ENCODE measurements at places on chromosomes 2 and 18.

GRCh38 chr2:135997380-135997779, 12.0 kb upstream of the DARS1 start:
- DNase-seq: no peak

DNA sequence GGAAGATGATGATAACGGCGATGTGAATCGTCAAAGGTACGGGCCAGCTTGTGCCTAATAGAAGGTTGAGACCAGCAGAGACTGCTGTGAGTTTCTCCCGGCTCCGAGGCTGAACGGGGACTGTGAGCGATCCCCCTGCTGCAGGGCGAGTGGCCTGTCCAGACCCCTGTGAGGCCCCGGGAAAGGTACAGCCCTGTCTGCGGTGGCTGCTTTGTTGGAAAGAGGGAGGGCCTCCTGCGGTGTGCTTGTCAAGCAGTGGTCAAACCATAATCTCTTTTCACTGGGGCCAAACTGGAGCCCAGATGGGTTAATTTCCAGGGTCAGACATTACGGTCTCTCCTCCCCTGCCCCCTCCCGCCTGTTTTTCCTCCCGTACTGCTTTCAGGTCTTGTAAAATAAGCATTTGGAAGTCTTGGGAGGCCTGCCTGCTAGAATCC, 3.0 kb downstream of the FZD7 start:
- DNase-seq: no peak

DNA sequence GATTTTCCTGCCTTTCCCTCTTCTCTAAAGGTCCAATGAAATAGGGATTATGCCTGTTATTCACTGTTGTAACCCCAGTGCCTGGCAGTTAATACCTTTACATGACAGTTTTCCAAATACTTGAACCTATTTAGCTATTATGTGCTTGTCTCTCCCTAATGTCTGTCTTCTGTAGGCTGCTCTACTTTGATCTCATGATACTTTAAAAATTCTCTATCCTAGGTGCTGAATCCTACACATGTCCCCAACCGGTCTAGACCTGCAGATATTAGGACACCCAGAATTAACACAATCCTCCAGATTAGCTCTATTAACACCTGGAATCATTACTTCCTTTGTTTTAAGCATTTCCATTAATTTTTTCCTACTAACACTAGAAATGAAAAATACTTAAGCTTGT, 7.3 kb downstream of the CEBPZ start:
- no peak for DNase-seq

DNA sequence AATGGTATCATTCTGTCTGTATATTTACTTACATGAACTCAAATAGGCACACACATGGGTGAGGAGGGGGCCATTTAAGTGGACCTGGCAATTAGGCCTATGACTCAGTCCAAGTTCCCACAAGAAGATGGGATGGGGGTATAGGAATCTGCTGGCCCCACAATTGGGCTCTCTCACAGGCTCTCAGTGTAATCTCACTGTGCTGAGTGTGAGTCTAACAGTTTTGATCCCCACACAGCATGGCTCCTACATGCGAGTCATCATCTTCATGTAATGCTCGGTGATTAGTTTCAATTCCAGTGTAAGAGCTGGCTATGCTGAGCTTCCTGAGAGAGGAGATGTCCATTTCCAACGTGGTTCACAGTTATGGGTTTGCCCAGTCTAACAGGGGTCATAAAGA, 114.0 kb downstream of the GATA6 start:
- DNase-seq: no peak

GRCh38 chr18:32478807-32479206, 8.1 kb upstream of the GAREM1 start:
- DNase-seq: no peak

DNA sequence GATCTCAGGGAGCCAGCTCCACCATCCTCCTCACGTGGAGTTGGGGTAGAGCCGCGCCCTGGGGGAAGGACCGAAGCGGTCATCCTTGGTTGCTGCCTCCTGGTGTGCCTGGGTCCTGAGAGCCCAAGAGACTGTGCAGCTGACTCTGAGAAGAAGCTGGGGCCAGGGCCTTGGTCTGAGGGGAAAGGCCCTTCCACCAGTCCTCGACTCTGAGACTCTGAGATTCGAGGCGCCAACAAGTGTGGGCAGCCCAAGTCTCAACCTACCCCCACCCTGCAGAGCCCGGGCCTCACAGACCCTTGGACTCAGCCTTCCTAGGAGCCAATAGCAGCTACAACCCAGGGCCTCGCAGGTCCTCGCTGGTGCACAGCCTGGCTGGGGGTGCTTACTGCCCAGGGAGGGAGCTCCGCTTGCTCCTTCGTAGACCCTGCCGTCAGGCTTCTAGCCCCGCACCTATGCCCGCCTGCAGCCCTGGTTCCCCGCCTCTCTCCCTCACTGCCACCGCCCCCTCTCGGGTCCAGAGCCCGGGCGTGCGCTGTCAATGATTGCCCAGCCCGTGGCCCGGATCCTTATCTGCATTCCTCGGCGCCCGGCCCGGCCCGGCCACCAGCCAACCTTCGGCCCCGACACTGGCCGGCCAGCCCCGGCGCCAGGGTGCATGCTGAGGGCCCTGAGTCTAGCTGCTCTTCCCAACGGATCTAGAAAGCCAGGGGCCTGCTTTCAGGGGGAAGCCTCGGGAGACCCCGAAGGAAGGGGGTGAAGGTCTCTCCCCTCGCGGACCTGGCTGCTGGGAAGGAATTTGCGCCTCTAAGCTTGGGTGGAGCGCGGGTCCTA, 2.0 kb downstream of the IHH start:
- no peak for DNase-seq

DNA sequence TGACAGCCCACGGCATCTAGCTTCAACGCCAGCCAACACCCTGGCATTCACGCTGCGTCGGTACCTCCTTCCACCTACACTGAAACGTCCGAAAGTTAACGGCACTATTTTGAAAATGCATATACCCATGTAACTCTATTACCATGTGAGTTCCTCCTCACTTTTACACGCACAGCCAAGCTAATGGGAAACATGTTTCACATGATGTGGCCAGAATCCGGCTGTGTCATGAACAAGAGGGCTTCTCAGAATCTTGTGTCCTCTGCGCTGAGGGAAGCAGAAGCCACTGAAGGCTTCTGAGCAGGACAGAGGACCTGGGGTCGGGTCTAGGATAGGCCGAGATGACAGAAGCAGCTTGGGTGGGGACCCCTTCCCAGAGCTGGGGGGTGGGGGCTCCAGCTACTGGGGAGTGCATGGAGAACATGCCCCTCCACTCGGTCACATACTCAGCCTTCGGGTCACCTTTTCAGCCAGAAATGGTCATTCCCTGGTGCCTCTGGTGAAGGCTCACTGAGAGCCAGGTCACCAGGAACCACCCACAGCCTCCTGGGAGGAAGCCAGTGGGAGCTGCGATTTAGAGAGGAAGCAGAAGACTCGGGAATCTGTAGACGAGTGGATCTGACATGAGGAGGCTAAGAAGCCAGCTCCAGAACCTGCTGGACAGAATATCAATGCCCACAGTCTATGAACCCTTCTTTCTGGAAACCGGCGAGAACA, 41.5 kb downstream of the HDAC4 start:
- DNase-seq: no peak

GRCh38 chr18:56309104-56309503, 329.3 kb downstream of the TXNL1 start:
- DNase-seq: no peak

- DNase-seq: no peak
Measured at GRCh38 chr18:51157215-51157614, 40.3 kb downstream of the MEX3C start.

GRCh38 chr2:232478571-232479340, 8.9 kb downstream of the ECEL1 start:
- DNase-seq: no peak

DNA sequence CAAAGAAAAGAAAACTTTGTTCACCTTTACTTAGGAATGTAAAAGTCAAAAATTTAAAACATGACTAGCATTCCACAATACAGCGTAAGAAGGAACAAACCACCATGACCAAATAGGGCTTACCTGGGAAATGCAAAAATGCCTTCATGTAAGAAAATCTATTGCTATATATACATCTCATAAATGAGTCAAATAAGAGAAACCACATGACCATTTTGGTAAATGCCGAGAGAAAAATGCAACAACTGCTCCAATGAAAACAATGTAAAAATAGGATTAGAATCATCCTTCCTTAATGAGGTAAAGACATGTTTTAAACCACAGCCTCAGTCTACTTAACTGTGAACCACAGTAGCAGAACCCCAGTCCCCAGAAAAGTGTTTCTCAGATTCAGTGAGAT, 49.4 kb downstream of the TGOLN2 start:
- DNase-seq: no peak

DNA sequence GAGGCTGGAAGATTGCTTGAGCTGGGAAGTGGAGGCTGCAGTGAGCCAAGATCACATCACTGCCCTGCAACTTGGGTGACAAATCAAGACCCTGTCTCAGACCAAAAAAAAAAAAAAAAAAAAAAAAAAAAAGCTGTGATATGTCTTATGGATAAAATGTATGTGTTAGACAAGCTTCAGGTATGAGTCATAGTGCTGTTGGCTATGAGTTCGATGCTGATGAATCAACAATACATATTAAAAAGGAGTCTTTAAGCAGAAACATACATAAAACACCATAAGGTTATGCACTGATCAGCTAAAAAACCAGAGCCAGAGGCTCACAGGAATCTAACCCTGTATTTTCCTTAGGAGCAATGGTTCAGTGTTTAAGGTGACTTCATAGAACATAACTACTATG, 332.3 kb downstream of the NCKAP5 start:
- no peak for DNase-seq

- no peak for DNase-seq
Measured at GRCh38 chr2:234142530-234142929, 92.0 kb downstream of the SPP2 start.

DNA sequence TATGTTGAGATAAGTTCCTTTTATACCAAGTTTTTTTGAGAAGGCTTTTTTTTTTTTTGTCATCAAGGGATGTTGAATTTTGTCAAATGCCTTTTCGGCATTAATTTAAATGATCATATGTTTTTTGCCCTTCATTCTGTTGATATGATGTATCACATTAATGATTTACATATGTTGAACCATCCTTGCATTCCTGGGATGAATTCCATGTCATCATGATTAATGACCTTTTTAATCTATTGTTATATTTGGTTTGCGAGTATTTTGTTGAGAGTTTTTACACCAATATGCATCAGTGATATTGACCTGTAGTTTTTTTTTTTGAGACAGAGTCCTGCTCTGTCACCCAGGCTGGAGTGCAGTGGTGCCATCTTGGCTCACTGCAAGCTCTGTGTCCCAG, 585.7 kb upstream of the FANCL start:
- no peak for DNase-seq

DNA sequence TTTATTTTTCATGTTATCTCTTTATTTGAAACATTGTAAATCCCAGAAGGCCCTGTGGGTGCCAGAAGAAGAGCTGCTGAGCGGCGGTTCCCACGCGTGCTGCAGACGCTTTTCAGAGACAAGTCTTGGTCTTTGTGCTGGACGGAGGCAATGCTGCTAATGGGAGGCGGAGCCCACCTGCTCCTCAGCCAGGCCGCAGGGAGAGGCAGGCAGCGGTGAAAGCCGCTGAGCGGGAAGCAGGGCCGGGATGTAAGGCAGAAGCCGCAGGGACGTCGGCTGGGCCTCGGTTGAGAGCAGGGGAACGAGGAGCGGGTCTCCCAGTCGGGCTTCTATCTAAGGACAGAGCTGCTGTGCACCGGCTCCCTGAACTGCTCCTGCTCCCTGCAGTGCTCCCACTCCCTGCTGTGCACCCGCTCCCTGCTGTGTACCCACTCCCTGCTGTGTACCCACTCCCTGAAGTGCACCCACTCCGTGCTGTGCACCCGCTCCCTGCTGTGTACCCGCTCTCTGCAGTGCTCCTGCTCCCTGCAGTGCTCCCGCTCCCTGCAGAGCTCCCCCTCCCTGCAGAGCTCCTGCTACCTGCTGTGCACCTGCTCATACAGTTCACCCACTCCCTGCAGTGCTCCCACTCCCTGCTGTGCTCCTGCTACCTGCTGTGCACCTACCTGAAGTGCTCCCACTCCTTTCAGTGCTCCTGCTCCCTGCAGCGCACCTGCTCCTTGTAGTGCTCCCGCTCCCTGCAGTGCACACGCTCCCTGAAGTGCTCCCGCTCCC, 16.4 kb downstream of the TMEM18 start:
- no peak for DNase-seq

DNA sequence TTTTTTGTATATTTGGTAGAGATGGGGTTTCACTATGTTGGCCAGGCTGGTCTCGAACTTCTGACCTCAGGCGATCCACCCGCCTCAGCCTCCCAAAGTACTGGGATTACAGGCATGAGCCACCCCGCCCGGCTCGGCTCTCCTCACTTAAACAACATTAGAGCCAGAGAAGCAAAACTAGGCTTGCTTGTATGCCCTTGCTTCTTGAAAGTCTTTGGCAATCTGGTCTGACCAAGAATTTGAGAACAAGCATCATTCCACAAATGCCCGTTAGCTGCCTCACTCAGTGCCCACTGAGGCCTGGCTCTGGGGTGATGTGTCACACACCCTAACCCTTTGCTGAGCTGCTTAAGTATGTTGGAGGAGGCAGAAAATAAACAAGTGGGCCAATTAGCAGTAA, 33.5 kb downstream of the SOWAHC start:
- peak; percentile 30 for DNase-seq

- no peak for DNase-seq
Measured at GRCh38 chr2:182655750-182656149, 60.3 kb upstream of the DNAJC10 start.

DNA sequence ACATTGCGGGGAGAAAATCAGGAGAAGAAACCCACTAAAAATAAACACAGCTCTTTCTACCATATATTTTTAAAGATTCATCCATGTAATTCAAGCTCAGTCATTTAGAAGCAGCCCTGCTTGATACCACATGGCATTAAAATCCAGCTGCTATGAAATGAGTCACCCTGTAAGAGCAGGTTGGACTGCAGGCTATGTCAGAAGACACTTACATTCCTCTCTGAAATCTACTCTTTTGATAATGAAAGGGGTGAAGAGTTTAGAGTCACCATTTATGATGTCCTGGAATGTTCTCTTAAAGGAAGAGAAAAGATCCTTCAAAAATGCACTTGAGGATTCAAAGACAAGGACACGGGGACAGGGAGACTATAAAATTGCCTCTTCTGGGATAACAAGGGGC, 100.6 kb upstream of the APCDD1 start:
- DNase-seq: no peak

DNA sequence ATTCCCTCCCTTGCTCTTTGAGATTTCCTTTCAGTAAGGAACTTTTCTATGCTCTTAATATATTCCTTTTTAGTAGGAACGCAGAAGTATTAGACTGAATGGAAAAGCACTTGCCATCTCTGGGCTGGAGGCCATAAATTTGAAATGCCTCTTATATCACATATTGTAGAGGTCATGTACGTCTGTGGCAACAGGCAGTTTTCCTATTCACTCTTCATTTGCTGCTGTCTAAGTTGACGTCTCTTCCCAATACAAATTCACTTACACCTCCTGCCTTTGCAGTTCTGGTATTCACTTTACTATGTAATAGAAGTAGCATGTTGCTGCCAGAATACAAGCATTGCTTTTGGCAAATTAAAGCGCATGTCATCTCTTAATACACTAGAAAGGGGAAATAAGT, 34.7 kb downstream of the MGAT4A start:
- DNase-seq: no peak

DNA sequence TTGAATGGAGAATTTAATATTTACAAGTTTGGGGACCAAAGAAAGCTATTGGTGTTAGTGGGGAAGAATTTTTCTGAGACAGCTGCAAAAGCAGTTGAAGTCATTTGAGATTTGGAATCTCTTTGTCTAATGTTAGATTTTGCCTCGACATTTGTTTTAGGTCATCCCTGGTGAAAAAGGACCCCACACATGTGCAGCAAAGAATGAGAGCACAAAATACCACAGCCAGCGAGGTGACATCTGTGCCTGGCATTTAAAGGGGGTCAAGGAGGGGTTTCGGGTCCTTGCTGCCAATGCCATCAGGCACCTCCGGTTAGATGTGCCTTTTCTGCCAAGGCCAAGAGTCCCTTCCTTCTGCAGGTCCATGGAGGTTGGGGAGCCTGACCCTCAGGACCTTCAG, 173.3 kb downstream of the TRIB2 start:
- no peak for DNase-seq

All from thoracic aorta (tissue), 2 donors.